ENCODE measurements at places on chromosomes 7 and 10. TPM values are rescaled to one million over a fixed set of nuclear protein-coding genes. Genes with fewer than 3 reads are reported as not detected.

GRCh38 chr10:45071043-45071813 lies 70.5 kb downstream of the ZNF22 start:
- no peak for DNase-seq

GRCh38 chr10:12869427-12869826 lies 132.1 kb downstream of the CCDC3 start:
- peak; percentile 33 for DNase-seq

DNA sequence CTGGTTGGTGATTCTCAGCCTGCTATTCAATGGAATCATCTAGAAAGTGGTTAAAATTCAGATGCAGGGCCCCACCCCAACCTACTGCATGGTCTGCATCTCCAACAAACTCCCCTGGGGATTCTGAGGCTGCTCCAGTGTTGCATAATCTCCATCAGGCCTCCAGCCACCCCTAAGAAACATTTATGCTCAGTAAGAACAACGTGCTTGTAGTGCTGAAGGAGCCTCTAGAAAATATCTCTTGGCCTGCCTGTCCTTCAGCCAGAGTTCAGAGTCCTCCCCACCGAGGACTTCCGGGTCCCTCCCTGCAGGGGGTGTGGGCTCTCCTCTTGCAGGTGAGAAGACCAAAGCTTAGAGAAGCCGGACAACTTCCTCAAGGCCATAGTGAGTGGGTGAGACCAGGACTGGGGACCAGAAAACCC lies 159.8 kb downstream of the SH3PXD2A start:
- no peak for DNase-seq

GRCh38 chr7:157097056-157097329 lies 41.7 kb upstream of the UBE3C start:
- DNase-seq, result no peak

- DNase-seq, result no peak
Measured at GRCh38 chr10:132477398-132478340, 59.9 kb upstream of the INPP5A start.

DNA sequence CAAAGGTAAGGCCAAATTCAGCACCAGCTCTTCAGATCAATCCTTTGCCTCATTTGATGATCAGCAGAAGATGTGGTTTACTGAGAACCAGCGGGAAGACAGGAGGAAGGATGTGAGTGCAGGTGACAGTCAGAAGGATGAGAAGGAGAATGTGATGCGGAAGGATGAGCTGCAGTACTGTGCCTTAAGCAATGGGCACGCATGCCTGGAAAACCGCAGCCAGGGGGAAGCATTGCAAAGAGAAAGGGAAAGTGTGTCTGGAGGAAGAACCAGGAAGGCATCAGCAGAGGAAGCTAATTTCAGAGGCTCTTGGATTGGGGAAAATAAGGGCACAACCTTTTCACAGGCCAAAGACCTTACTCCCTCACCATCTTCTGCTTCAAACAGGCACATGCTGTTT lies 25.7 kb downstream of the C10orf71 start:
- no peak for DNase-seq

DNA sequence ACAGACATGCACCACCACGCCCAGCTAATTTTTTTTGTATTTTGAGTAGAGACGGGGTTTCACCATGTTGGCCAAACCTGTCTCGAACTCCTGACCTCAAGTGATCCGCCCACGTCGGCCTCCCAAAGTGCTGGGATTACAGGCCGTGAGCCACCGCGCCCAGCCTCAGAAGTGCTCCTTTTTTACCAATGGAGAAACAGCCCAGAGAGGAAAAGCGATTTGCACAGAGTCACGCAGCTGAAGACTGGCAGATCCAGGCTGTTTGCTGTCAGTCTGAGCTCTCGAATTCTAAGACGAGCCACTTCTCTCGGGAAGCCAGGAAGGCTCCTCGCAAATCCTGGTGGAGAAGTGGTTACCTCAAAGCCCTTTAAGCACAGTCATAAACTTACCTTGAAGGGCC lies 57.4 kb upstream of the SDK1 start:
- DNase-seq, result no peak

- DNase-seq, result peak; percentile 89
Measured at GRCh38 chr10:102604439-102604841, 39.8 kb upstream of the TRIM8 start.

DNA sequence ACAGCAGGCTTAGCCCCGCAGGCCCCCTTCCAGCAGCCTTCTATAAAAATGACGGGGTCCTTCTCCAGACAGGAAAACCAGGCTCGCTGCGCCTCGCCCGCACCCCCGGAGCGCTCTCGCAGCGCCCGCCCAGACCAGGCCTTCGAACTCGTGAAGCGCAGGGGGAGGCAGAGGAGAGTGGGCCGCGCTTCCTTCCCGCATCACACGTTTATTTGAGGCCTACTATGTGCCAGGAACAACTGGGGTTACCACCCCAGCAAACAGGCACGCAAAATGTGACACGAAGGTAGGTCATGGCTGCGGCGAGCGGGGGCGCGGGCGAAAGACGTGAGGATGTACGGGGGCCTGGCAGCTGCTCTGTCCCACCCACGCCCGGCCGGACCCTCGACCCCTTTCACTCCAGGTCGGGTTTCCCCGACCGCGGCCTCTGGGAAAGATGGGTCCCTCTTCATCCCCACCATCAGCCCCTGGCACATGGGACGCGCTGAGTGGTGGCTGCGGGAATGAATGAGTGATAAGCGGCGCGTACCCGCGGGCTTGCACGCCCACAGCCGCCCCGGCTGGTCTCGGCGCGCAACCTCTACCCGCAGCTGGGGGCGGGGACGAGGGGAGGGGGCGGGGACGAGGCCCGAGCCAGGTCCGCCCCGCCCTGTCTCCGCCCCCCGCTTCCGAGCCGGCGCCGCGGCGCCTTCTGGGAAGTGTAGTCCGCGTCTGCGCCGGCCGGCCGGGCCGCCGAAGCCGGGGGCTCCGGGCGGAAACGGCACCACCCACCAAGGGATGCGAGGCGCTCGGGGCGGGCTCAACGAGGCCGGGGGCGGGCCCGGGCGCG lies 59.1 kb downstream of the ZNF467 start:
- peak; percentile 56 for DNase-seq

GRCh38 chr7:62361-63116 lies 129.8 kb upstream of the FAM20C start:
- DNase-seq, result no peak

DNA sequence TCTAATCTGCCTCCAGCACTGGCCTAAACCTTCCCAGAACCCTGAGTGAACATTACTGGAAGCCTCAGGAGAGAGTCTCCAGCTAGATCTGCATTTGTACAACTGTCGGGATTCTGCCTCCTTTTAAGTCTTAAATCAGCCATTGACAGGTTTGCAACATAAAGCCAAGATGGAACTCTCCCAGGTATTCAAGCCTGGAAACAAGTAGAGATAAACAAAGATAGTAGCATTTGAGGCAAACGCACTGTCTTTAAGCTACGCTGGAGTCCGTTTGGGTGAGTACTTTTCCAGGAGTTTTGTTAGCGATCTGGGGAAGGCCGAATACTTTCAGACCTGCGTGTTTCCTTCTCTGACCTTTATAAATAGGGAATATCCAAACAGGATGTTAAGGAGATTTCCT lies 317.2 kb upstream of the FZD8 start:
- no peak for DNase-seq

GRCh38 chr7:1804310-1804709 lies 134.2 kb downstream of the ELFN1 start:
- DNase-seq, result no peak

DNA sequence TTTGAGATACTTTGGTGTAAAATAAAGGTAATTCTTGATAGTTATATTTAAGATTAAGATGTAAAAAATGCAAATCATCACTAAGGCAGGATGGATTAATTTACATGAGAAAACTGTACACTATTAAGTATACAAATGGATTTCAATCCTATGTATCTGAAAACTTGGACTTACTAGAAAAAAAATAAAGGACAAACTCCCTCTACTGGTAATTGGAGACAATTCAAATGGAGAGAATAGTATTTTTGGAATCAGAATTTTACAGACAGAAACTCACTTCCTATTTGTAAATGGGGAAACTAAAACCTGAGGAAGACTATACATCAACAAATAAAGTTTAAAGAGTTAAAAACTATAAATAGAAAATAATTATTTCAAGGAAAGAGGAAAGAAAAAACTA lies 62.6 kb downstream of the CUL2 start:
- peak; percentile 23 for DNase-seq

DNA sequence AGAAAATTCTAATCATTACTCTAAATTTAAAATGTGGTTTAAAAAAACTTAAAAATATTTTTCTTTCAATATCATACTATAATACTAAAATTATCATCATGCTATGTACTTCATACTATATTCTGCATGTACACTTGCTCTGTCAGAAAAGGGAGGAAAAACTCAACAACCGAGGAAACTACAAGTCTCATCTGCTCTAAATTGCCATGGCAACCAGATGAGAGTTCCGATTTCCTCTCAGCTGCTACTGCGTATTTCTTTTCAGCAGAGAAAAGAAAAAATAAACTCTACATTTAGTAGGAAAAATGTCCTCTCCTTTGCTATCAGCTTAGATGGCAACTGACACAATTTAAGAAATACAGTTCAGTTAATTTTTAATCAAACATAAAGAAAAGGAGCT lies 178.9 kb downstream of the SRPK2 start:
- no peak for DNase-seq

Gene JAKMIP3
- total RNA-seq, result 0.54 TPM

Gene PRSS37
- total RNA-seq, result not detected

Gene CCDC186
- 28.8 TPM for total RNA-seq

Gene OR2A1
- not detected for total RNA-seq

Gene THSD7A
- 3.5 TPM for total RNA-seq

Gene TMEM178B
- total RNA-seq, result 3.9 TPM

Gene MSMB
- not detected for total RNA-seq
